ENCODE measurements at places on chromosomes 16 and 17. TPM values are rescaled to one million over a fixed set of nuclear protein-coding genes. Genes with fewer than 3 reads are reported as not detected.

The CES5A gene
- total RNA-seq: not detected

The GPR139 gene
- not detected for total RNA-seq

The CMTM1 gene
- total RNA-seq: 1.5 TPM

The EFCAB13 gene
- total RNA-seq: 5.8 TPM

The G6PC1 gene
- not detected for total RNA-seq

The TBC1D3I gene
- total RNA-seq: not detected

The TTC19 gene
- total RNA-seq: 23.6 TPM

The SYCE1L gene
- total RNA-seq: 0.32 TPM

The TMIGD1 gene
- not detected for total RNA-seq

Data from bronchial smooth muscle cell (primary cell).